ENCODE measurements at places on chromosomes 3 and 15. TPM values are rescaled to one million over a fixed set of nuclear protein-coding genes. Genes with fewer than 3 reads are reported as not detected.

- peak; percentile 89 for DNase-seq
- H3K27ac ChIP-seq: no peak within 1 kb of the TSS
- no peaks in the 10 kb centered on the region for H3K36me3 ChIP-seq
- peaks cover 49% of the 10 kb centered on the region for H3K4me1 ChIP-seq
- peak within 1 kb of the TSS; percentile 80 for H3K4me3 ChIP-seq
These were observed at the start of gene HEG1 for GRCh38 chr3:125055913-125056745. TSS of gene HEG1 (minus strand) at chr3:125055997. CDS start at chr3:125055890, 107 bp downstream.

- H3K36me3 ChIP-seq: no peaks in the 10 kb centered on the region
- H3K4me3 ChIP-seq: no peak overlapping the region
- no peaks in the 10 kb centered on the region for H3K4me1 ChIP-seq
- no peaks in the 10 kb centered on the region for H3K27me3 ChIP-seq
- no peak overlapping the region for H3K27ac ChIP-seq
These were observed 145.8 kb downstream of the CHDH start for GRCh38 chr3:53700441-53700840.

GRCh38 chr3:172294223-172294806, 153.9 kb downstream of the GHSR start:
- H3K27ac ChIP-seq: no peak overlapping the region
- no peaks in the 10 kb centered on the region for H3K4me1 ChIP-seq
- H3K4me3 ChIP-seq: no peak overlapping the region
- no peak for DNase-seq
- H3K36me3 ChIP-seq: 0 out of 2 replicates have a peak, but pooled peaks cover 4% of the 10 kb centered on the region
- no peaks in the 10 kb centered on the region for H3K27me3 ChIP-seq

- no peaks in the 10 kb centered on the region for H3K36me3 ChIP-seq
- H3K4me1 ChIP-seq: peaks cover 16% of the 10 kb centered on the region
- peak overlapping the region; percentile 82 for H3K4me3 ChIP-seq
- DNase-seq: peak; percentile 72
- no peak overlapping the region for H3K27ac ChIP-seq
These were observed 4.3 kb downstream of the PTH1R start for GRCh38 chr3:46881596-46882376.

DNA sequence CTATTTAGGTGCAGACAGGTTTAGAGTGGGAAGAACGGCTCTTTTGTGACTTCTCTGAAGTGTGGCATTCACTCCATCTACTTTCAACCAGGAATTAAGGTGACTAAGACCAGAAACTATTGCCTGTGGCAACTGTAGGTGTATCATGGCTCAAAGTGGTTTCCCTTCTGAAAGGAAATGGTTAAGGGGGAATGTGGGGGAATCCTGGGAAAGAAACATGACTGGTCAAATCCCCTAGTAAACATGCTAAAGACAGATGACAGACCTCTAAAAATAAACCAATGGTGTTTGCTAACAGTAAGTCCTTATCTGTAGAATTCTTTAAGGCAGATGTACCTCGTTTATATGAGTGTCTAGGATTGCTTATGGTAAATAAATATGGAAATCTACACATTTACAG, 56.9 kb downstream of the MEGF11 start:
- no peak for DNase-seq
- no peak overlapping the region for H3K27ac ChIP-seq
- no peak overlapping the region for H3K4me3 ChIP-seq
- H3K4me1 ChIP-seq: no peaks in the 10 kb centered on the region

DNA sequence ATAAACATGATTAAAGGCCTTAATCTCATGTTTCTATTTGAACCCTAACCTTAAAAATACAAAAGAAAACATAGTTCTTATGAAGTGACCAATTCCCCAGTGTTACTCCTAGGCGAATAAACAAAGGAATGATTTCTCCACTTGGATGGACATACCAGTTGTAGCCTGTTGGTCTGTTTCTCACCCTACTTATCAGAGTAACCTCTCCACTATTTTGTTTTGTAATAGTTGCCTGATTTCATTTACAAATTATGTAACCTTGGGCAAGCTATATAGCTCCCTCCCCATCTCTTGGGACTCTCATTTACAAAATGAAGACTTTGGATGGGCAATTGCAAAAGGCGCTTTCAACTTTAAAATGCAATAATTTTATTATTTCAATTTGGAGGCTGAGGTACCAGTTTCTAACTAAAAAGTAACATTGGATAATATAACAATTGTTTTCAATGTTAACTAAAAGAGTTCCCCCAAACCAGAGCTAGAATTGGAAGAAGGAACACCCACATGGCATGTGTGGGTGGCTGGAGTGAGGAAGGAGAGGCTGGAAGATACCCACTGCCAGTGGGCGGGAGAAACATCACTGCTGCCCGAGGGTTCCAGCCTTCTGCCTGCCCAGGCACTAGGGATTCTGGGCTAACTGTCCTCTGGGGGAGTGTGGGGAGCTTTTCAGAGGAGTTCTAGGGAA, 74.2 kb downstream of the RFTN1 start:
- no peak overlapping the region for H3K4me3 ChIP-seq
- no peaks in the 10 kb centered on the region for H3K27me3 ChIP-seq
- no peaks in the 10 kb centered on the region for H3K36me3 ChIP-seq
- no peak for DNase-seq
- H3K4me1 ChIP-seq: no peaks in the 10 kb centered on the region

- no peaks in the 10 kb centered on the region for H3K36me3 ChIP-seq
- peaks cover 3% of the 10 kb centered on the region for H3K4me1 ChIP-seq
- DNase-seq: no peak
These were observed 6.9 kb upstream of the EOGT start for GRCh38 chr3:69020424-69020823.

- H3K4me1 ChIP-seq: no peaks in the 10 kb centered on the region
- no peaks in the 10 kb centered on the region for H3K27me3 ChIP-seq
- no peak for DNase-seq
- no peaks in the 10 kb centered on the region for H3K36me3 ChIP-seq
These were observed 18.8 kb upstream of the GOLGA8J start for GRCh38 chr15:30063835-30064546.

DNA sequence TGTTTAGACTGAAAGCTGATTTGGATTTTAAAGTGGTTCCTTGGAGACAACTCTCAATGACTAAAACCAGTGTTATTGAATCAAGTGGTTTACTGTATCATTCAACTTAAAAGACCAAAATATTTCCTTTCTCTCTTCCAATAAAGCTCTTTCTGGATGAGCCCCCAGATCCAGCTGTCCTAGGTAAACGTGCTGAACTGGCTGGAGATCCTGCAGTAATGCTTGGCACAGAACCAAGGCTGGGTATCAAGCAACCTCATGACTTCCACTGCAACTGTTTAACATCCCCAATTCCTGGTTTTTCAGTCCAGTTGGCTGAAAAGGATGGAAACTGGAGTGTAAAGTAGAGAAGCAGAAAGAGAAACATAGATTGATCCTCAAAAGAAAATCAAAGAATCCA, 28.9 kb downstream of the SEC22C start:
- H3K27me3 ChIP-seq: no peaks in the 10 kb centered on the region
- no peak overlapping the region for H3K4me3 ChIP-seq
- H3K27ac ChIP-seq: no peak overlapping the region
- H3K4me1 ChIP-seq: no peaks in the 10 kb centered on the region

DNA sequence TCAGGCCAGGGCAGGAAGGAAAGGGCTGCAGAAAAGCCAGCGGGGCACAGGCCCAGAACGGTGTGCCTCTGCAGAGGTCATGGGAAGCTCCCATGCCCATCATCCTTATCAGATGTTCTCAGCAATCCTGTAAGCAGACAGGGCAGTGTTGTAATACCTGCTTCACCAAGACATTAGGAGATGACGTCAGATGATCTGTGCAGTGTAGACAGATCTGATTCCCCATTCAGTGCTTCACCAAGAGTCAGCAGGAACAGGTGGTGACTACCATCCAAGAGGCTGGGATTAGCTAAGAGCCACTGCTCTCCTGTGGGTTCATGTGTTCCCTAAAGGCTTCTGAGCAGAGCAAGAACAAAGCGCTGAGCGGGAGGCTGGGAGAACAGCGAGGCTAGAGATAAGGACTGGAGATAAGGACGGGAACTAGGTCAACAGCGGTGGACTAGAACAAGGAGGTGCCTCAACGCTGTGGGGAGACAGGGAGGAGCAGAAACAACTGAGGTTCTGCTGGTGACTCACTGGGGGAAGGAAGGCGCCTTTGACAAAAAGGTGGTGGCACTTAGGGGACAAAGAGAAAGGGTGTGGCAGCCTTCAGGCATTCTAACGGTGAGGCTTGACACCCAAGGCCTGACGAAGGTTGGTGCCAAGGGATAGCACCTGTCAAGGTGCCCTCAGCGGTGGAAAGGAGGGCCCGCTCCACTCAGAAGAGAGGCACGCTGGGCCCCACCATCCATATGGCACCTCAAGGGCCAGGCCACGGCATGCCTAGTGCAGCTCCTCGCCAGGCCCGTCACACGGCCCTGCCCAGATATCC, 28.4 kb downstream of the CCDC12 start:
- H3K4me3 ChIP-seq: no peak overlapping the region
- H3K27me3 ChIP-seq: no peaks in the 10 kb centered on the region
- peaks cover 25% of the 10 kb centered on the region for H3K4me1 ChIP-seq
- H3K36me3 ChIP-seq: no peaks in the 10 kb centered on the region
- no peak for DNase-seq
- H3K27ac ChIP-seq: no peak overlapping the region

GRCh38 chr3:10008588-10009344, 17.5 kb upstream of the FANCD2 start:
- peak; percentile 90 for DNase-seq
- no peaks in the 10 kb centered on the region for H3K36me3 ChIP-seq
- H3K27me3 ChIP-seq: peaks cover 4% of the 10 kb centered on the region
- peaks cover 12% of the 10 kb centered on the region for H3K4me1 ChIP-seq
- H3K27ac ChIP-seq: no peak overlapping the region
- H3K4me3 ChIP-seq: peak overlapping the region; percentile 61

DNA sequence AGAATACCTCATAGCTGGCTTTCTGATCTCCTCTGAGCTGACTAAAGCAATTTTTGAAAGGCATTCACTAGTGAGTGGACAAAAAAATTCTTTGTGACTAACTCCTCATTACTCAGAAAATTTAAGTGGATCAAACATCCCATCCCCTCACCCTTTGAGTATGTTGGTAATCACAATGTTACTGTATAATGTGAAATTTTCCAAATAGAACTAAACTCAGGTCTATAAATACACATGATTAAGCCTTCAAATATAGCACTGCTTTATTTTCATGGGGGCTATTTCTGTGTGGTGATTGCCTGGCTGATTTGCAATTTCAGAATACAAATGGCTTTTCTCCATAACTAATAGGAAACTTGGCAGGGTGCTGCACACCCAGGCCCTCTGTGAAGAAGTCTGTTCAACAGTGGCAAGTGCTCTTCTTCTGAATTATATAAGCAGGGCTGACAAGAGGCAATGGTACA, 45.9 kb upstream of the ACTC1 start:
- no peaks in the 10 kb centered on the region for H3K4me1 ChIP-seq
- no peak overlapping the region for H3K4me3 ChIP-seq
- no peaks in the 10 kb centered on the region for H3K27me3 ChIP-seq
- no peaks in the 10 kb centered on the region for H3K36me3 ChIP-seq
- no peak overlapping the region for H3K27ac ChIP-seq

DNA sequence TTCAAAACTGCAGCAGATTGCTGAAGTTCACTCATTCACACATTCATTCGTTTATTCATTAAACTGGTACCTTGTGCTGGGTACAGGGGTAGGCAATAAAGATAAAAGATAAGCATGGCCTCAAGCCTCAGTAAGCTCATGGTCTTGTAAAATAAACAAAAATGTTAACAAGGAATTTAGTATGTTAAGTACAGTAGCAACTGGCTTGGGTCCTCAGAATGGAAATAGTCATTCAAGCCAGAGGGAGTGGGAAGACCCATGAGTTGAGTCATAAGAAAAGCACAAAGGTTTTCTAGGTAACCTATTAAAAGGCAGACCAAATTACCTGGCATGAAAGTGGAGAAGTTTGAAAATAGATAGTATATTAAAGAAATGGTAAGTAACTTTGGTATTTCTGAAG, 163.3 kb downstream of the CDIN1 start:
- no peak for DNase-seq
- no peaks in the 10 kb centered on the region for H3K36me3 ChIP-seq
- no peak overlapping the region for H3K4me3 ChIP-seq
- no peaks in the 10 kb centered on the region for H3K27me3 ChIP-seq
- no peak overlapping the region for H3K27ac ChIP-seq
- no peaks in the 10 kb centered on the region for H3K4me1 ChIP-seq

DNA sequence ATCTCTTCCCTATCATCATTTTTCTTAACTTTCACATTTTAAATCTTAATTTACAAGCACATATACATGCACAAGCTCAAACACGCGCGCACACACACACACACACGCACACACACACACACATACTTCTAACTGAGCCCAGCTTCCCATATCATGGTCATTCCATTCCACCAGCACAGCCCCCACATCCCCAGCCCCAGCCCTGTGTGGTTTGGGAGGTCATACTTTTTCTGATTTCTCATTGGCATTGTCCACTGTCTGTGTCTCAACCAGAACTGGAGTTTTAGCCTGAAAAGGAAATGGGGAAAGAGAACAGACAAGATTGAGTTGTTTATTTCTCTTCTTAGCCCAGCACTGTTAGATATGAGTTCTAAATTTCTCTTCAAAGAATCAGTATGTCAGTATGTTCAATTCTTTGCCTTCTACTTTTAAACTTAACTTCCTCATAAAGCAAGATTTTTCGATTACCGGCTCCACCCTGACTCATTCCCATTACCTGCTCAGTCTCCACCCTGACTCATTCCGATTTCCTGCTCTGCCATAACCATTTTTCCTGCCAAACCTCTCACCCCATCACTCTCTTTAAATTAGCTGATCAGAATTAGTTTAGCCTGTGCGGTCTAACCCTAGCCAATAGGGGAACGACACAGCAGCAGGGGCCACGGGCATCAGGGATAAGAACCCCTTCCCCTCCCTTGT, 6.4 kb downstream of the IQCF1 start:
- H3K4me3 ChIP-seq: no peak overlapping the region
- H3K27me3 ChIP-seq: no peaks in the 10 kb centered on the region
- peaks cover 7% of the 10 kb centered on the region for H3K4me1 ChIP-seq

- peaks cover 25% of the 10 kb centered on the region for H3K4me1 ChIP-seq
- DNase-seq: no peak
These were observed 2.3 kb upstream of the CFAP92 start for GRCh38 chr3:128996200-128996599.

GRCh38 chr15:57892181-57892580, 173.3 kb downstream of the ALDH1A2 start:
- no peaks in the 10 kb centered on the region for H3K36me3 ChIP-seq
- H3K27ac ChIP-seq: no peak overlapping the region
- H3K27me3 ChIP-seq: no peaks in the 10 kb centered on the region
- no peaks in the 10 kb centered on the region for H3K4me1 ChIP-seq

DNA sequence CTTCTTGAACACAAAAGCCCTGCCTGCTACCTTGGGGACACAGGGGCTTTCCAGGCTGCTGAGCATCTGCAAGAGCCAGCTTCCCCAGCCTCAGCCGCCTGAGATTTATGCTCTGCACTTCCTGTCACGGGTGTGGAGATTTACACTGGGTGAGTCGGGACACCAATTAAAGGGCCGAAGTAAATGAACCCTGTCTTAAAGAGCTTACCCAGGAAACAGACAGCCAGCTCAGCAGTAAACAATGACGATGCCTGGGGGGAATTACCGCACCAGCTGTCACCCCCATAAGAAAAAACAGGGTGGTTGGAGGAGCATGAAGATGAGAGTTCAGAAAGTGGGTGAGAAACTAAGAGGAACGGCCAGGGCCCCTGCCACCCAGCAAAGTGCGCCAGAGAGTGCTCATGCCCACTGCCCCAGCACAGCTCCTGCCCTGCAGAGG, 37.5 kb upstream of the IQSEC1 start:
- H3K4me1 ChIP-seq: no peaks in the 10 kb centered on the region
- no peak overlapping the region for H3K4me3 ChIP-seq
- no peaks in the 10 kb centered on the region for H3K36me3 ChIP-seq
- H3K27ac ChIP-seq: no peak overlapping the region

PLSCR2 gene
- not detected for total RNA-seq

NR2E3 gene
- total RNA-seq: 0.62 TPM

DNASE1L3 gene
- total RNA-seq: not detected

CSPG4 gene
- total RNA-seq: 3.6 TPM

MNS1 gene
- total RNA-seq: 2.9 TPM

BCL2A1 gene
- total RNA-seq: not detected

SLC28A2 gene
- total RNA-seq: not detected

MEGF11 gene
- total RNA-seq: 1.3 TPM

Data from GM23338 (cell line).